Stimulated activated CD4-positive, alpha-beta T cell treated with anti-CD3 and anti-CD28 coated beads, Interleukin-12 subunit alpha, Interleukin-12 subunit beta, amount 100 ng/mL, for 4 hours (primary cell): ENCODE measurements at places on chromosomes 2 and 18.

DNA sequence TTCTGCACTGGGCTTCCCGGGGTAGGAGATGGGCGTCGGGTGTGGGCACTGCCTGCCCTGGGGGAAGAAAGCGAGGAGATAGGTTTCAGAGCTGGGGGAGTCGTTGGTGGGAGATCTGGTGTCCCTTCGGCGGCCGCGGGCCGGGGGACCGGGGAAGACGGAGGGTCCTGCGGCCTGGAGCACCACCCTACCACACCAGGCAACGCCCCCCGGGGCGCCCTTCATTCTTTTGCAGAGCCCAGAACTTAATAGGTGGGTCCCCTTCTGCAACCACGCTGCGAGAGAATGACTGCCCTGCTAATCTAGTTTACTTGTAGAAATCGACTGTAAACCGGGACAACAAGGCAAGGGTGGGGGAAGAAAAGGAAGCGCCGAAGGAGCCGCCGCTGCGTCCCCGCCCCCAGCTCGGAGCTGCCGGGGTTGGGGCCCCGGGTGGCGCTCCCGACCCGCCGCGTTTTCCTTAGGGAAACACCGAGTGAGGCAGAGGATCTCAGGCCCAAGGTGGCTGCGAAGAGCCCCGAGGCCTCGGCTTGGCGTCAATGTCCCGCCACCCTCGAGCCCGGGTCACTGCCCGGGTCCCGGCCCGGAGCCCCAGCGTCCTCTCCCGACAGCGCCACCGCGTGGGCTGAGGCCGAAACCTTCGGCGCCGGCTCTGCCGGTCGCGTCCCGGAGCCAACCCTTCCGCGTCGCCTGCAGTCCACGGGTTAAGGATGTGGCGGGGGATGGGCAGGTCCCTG is 5.4 kb upstream of the SATB2 start:
- DNase-seq = peak; percentile 56

DNA sequence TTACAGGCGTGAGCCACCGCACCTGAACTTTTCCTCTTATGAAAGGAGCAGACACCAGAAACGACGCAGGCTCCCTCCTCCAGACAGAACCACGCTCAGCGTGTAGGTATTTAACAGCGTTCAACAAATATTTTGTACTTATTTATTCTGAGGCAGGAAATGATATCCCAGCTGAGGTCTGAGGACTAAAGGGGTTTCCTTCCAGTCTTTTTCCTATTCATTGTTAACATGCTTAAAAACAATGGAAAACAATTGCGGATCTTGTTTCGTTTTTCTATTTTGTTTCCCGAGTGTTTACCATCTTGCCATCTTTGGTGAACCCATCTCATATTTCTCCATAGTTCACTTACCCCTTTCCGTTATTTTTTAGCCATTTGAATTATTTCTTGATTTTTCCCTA is 43.7 kb upstream of the FOSL2 start:
- DNase-seq = no peak

DNA sequence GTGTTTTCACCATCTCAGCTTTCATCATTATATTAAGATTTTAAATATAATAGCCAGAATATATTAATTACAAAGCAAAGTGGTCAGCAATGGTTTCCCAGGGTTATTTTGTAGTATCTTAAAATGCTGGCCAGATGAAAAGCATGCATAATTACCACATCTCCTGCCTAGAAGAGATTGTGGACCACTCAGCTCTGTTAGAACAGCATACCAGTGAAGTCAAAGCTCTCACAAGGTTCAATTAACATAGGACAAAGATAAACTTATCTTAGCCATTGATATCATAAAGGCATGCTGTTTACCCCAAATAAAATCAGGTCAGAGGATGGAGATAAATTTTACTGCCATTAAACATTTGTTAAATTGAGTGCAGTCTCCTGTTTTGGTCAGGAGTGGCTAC is 19.3 kb upstream of the PDE1A start:
- no peak for DNase-seq

- DNase-seq = no peak
These were observed 99.3 kb downstream of the SPOPL start for GRCh38 chr2:138600732-138601457.

- DNase-seq = no peak
These were observed 286.2 kb upstream of the ACVR2A start for GRCh38 chr2:147558620-147559019.

DNA sequence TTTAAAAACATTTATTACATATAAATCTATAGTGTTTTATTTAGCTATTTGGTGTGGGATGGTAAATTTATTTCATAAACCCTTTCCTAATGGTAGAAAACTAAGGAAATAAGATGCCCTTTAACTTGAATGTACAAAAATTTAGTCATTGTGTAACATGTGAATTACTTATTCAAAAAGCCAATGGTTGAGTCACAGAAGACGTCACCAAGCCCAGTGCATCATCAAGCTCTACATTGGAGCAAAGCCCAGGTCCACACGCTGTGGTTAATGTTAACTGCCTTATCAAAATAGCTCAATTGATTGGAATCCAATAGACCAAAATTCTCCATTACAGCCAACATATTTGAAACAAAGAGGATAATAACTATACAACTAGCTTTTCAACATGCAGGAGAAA is 145.5 kb upstream of the LYPD1 start:
- DNase-seq = no peak

GRCh38 chr2:182894174-182894573 is 27.7 kb upstream of the FRZB start:
- DNase-seq = no peak

DNA sequence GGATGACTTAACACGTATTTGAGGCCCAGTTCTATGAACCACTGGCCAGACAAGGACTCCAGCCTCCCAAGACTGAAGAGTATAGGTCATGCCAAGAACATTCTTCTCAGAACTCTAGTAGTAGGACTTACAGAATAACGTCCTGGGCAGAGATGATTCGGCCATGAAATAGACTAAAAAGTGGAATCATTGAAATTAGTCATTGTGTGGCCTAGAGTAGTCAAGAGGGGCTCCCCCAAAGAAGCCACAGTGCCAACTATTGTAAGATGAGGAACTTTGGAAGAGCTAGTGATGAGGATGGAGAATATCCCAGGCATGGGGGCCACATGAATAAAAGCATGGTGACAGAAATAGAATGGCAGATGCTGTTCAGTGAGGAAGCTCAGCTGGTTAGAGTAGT is 101.1 kb downstream of the TRIB2 start:
- no peak for DNase-seq

DNA sequence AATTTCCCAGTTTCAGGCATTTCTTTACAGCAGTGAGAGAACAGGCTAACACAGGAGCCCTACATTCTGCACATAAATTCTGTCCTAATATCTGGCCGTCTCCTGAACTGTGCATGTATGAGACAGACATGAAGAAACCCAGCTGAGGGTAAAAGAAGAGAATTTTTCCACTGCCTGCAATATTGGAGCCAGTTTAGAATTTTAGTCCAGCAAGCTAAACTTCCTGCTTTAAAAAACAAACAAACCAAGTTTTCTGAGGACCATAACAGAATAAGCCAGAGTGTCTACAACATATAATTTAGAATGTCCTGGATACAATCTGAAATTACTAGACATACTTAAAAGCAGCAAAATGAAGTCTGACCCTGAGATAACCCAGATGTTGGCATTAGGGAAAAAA is 215.1 kb upstream of the KLHL29 start:
- no peak for DNase-seq

DNA sequence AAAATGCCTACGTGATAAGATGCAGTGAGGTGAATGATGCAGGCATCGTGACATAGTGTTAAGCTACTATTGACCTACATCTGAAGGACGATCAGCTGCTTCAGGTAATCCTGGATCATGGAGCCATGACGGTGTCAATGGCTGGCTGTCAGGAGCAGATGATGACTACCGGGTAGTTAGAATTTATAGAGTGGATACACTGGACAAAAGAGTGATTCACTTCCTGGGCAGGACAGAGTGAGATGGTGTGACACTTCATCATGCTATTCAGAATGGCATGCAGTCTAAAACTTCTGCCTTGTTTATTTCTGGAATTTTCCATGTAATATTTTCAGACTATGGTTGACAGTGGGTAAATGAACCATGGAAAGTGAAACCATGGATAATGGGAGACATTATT is 29.5 kb downstream of the METTL8 start:
- DNase-seq = no peak

- no peak for DNase-seq
These were observed 11.9 kb downstream of the IL18RAP start for GRCh38 chr2:102434655-102435381.

DNA sequence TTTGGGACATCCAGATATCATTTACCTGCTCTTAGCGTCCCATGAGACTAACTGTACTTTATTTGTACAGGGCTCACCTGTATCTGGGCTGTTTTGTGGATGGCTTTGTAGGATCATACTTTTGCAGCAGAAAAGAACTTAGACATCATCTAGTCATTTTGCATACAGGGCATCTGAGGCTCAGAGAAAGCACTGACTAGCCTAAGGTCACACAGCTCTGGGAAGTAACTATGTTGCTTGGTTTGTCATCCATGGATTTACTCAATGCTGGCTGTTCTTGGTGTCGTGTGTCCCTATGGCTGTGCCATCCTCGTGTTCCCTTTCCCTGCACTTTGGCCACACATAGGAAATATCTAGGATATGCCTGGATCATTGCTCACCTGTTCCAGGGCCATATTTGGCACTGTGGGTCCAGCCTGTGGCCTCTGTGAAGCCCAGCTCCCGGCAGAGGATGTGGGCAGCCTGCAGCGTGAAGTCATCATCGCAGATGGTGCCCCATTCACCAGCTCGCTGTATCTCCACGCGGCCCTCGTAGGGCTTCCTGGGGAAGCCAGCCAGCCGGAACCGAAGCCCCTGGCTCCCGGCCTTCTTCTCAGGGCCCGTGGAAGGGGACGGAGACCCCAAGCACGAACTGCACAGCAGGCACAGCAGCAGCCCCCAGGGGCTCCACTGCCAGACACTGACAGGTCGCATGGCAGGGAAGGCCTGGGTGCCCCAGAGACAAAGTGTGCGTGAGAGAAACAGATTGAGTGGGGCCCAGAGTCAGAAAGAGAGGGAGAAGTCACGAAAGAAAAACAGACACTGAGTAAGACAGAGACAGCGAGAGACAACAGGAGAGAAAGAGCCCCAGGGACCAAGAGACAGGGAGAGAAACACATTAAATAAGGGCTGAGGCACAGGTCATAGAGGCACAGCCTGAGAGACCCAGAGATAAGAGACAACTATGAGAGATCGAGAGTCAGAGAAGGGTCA is 1.5 kb downstream of the LOXL3 start:
- DNase-seq = no peak

GRCh38 chr2:134136731-134137130 is 117.1 kb upstream of the MGAT5 start:
- DNase-seq = no peak

DNA sequence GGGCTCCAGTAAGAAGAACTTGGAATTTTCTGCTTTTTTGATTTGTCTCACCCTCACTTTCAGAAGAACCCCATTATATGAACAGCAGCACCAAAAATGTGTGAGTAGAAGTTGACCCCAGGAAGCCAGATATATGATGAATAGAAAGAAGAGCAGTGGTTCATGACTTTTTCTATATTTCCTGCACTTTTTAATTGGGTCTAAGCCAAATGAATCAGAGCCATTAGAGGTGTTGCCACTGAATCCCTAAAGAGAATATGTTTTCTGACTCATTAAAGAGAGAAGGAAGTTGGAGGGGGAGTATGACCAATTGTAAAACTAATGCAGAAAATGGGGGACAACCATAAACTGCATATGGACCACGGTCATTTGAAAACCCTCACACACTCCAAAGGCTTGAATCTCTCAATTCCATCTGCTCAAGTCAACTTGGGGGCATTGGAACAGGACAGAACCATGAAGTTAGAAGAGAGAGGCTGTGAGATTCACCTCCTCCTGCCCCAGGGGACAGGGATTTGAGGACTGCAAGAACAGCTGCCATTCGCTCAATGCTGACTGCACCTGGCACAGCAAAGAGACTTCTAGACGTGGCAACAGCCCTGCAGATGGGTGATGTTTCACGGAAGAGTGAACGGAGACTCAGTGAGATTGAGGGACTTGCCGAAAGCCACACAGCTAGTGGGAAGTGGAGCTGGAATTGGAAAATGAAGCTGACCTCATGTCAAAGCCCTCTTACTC is 3.0 kb downstream of the DAPL1 start:
- no peak for DNase-seq

- no peak for DNase-seq
These were observed 233.2 kb downstream of the CNTNAP5 start for GRCh38 chr2:124258140-124258880.

DNA sequence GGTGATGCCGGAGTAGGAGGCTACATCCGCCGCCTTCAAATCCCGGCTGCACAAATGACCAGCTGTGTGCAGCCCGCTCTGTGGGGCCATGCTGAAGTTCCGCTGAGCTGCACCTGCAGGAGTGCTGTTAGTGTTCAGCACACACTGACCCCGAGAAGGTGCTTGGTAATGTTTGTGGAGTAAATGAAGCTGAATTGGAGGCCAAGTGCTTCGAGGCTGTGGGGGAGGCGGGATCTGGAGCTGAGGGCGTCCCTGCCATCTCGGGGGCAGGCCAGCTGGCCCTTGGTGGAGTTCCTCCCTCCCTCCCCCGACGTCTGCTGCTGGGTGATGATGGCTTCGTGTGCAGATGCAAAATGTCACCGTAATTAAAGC is 23.2 kb downstream of the KCNF1 start:
- no peak for DNase-seq

GRCh38 chr2:6754419-6754818 is 111.3 kb downstream of the CMPK2 start:
- DNase-seq = no peak

GRCh38 chr2:57890464-57890863 is 156.1 kb upstream of the VRK2 start:
- DNase-seq = no peak

DNA sequence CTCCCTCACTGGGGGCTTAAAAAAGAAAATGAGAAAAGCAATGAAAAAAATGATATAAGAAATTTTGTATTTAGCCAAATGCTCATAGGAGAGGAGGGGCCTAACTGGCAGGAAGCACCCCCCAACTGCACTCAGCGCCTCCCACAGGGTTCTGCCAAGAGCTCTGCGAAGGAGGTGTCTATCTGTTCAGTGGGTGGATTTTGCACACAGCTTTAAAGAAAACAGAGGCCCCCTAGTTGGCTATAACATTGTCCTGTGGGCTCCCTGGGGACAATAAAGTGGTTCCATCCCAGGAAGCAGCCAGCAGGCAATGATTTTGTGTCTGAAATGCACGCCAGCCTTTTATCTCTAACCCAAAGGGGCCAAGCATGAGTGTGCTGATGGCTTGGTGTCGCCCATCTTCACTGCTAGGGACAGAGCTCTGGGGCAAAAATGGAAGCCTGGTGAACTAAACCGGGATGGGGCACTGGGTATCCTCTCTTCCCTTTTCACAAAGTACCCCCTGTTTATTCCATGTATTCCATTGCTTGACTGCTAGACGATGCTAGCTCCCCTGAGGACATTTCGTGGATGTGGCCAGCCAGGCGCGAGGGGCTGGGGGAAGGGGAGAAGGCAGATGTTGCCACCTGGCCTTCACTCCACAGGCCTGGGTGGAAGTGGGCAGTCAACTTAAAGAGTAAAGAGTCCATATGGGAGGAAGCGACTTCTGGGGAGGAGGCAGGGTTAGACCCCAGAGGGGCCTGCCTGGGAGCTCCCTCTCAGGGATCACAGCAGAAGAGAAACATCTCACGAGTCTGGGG is 205.7 kb downstream of the CYP26B1 start:
- no peak for DNase-seq
